Suprapubic skin (tissue), 4 donors: ENCODE measurements at places on chromosomes 5 and 9.

DNA sequence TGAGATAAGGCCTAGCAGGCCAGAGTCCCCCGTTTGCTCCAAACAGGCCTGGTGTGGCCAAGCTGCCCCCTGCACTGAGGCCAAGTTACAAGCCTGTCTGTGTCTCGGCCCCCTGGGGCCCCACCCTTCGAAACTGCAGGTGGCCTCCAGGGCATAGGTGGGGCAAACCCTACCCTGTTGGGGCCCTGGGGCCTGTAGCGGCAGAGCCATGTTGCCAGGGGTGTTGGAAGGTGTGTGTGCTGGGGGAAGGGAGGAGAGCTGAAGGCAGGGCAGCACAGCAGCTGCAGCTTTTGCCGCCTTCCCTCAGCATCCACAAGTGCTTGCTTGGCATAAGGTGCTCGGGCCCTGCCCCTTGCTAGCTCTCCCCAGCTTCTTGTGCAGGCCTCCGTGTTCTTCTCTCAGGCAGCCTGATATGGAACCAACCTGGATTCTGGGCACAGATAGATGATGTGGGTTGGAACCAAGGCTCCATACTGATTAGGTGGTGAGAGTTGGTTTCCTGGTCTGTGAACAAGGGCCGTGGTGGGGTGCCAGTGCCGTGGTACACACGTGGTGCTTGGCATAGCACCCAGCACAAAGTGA, 12.7 kb downstream of the IRF1 start:
- no peak for DNase-seq

- DNase-seq: no peak
These were observed 89.2 kb upstream of the GAS1 start for GRCh38 chr9:87036506-87036905.

- DNase-seq: no peak
These were observed 20.2 kb downstream of the OCLN start for GRCh38 chr5:69512740-69513260.

- no peak for DNase-seq
These were observed 221.1 kb downstream of the CDK5RAP2 start for GRCh38 chr9:120358877-120359276.

- no peak for DNase-seq
These were observed 281.2 kb downstream of the BRINP1 start for GRCh38 chr9:119088002-119088547.

DNA sequence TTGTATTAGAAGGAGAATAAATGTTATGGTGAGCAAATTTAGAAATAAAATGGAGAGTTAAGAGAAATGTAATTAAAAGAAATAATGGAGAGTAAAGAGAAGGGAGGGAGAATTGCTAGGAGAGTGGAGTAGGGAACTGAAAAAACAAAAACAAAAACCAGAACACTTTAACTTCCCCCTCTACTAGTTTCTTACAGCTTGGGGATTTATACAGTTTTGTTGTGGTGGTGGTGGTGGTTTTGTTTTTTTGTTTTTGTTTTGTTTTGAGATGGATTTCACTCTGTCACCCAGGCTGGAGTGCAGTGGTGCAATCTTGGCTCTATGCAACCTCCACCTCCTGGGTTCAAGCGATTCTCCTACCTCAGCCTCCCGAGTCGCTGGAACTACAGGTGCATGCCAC, 322.4 kb downstream of the TMEM167A start:
- no peak for DNase-seq

- DNase-seq: no peak
These were observed 96.6 kb downstream of the CYFIP2 start for GRCh38 chr5:157362502-157362901.

GRCh38 chr5:96125231-96125891, 163.7 kb upstream of the ELL2 start:
- DNase-seq: no peak

- DNase-seq: no peak
These were observed 8.5 kb downstream of the RNF44 start for GRCh38 chr5:176528761-176529115.

- no peak for DNase-seq
These were observed 566.1 kb downstream of the PDE4D start for GRCh38 chr5:59327191-59327980.

DNA sequence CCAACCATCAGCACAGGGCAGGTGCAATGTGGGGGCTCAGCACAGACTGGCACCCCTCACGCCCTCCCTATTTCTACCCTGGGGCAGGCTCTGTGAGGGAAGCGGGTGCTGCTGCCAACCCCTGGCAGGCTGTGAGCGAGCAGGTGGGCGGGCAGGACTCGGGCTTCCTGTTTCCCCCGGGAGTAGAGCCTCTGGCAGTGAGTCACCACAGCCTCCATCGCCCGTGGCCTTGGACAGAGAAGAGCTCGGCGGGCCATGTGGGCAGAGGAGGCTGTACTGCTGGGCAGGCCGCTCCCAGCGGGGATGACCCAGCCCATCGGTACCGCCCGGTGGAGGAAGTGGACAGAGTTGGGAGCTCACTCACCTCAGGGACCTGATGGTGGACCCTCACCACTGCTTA, 16.6 kb downstream of the KCNT1 start:
- DNase-seq: no peak

GRCh38 chr5:146762830-146763229, 115.7 kb downstream of the PPP2R2B start:
- DNase-seq: no peak

DNA sequence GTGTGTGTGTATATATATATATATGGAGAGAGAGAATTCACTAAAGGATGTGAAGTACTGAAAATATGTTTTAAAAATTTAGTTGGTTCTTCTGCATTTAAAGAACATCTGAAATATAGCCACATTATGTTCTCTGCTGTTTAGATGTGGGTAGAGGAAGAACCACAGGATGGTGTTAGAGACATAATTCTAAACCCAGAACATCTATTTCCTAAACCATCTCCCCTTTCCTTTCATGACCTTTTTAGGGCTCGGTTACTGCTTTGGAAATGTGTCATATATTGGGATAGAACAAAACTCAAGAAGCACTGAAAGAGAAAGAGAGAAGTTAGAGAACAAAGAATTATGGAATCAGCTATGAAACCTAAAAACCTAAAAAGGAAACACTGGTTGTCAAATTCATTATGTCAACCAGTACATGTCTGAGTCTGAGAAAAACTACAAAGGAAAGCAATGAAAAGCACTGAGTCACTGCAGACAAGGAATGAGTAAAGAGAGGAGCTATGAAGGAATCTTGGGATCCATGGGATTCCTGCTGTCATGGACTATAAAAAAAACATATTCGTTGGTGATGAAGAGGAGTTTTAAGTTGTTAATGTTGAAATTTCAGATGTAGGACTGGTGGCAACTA, 28.4 kb downstream of the SLC12A2 start:
- no peak for DNase-seq

DNA sequence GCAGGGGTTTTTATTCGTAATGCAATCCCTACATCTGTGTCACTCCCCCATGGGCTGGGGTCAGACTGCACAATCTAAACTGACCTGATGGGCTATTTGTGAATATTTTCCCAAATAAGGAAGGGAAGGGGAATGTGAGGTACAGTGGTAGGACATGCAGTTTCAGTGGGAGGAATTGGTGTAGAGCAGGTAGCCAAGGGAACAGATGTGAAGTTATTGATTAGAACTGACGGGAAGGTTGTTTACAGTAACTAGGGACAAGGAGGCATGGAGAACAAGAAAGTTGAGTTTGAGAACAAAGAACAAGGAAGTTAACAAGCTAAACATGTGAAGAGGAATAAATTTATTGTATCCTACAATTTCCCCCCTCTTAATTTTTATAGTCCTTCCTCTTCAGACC, 104.8 kb downstream of the CFAP95 start:
- no peak for DNase-seq

GRCh38 chr5:65034029-65034812, 265.5 kb downstream of the CWC27 start:
- DNase-seq: no peak

GRCh38 chr9:116693233-116693731, 6.2 kb downstream of the TRIM32 start:
- no peak for DNase-seq

DNA sequence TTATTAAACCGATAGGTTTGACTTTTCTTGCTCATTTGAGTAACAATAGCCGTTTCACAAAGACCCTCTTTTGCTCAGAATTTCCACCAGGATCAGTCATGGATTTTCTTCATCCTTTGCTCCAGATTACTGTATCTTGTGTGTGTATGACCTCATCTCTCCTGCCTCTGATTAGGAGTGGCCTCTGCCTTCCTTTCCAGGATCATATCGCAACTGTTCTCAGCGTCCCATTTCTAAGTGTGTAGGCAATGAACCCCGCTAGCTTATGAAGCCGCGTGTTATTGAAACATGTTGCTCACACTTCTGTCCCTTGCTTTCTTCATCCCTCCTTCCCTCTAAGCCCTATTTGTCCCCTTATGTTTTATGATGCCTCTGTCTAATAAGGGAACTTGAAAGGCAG, 169.8 kb upstream of the RPS23 start:
- no peak for DNase-seq

- DNase-seq: no peak
These were observed 984.5 kb upstream of the CDH18 start for GRCh38 chr5:20972419-20972925.

GRCh38 chr5:73199671-73200070, 26.7 kb downstream of the TMEM174 start:
- DNase-seq: no peak

GRCh38 chr9:22134390-22134789, 125.3 kb upstream of the CDKN2B start:
- no peak for DNase-seq

- DNase-seq: no peak
These were observed 95.5 kb downstream of the PDE8B start for GRCh38 chr5:77305956-77306355.

DNA sequence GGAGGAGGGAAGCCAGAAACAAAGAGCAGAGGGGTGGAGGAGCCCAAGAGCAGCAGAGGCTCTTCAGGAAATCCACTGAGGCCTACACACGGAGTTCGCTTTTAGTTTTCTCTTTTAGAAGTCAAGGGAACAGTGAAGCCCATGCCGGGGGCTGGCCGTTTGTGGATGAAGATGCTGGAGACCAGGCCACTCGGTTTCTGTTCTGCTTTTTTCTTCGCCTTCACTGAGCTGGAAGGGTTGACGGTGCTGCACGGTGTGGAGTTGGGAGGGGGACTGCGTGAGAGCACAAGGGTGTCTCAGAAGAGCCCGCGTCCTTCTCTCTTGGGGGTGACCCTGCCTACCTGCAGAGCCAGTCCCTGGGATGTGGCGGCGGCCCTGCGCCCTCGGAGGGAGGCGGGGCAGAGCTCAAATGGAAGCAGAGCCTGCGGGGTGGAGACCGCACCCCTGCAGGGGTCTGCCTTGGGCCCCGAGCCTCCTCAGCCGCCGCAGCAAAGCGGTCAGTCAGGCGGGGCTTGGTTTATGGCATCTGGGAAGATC, 68.5 kb upstream of the CACNA1B start:
- DNase-seq: no peak

GRCh38 chr5:164636456-164636855, 1131.0 kb downstream of the MAT2B start:
- no peak for DNase-seq

- DNase-seq: no peak
These were observed 20.9 kb upstream of the BOD1 start for GRCh38 chr5:173637340-173637739.

GRCh38 chr9:69071059-69071458, 35.5 kb downstream of the FXN start:
- DNase-seq: no peak

DNA sequence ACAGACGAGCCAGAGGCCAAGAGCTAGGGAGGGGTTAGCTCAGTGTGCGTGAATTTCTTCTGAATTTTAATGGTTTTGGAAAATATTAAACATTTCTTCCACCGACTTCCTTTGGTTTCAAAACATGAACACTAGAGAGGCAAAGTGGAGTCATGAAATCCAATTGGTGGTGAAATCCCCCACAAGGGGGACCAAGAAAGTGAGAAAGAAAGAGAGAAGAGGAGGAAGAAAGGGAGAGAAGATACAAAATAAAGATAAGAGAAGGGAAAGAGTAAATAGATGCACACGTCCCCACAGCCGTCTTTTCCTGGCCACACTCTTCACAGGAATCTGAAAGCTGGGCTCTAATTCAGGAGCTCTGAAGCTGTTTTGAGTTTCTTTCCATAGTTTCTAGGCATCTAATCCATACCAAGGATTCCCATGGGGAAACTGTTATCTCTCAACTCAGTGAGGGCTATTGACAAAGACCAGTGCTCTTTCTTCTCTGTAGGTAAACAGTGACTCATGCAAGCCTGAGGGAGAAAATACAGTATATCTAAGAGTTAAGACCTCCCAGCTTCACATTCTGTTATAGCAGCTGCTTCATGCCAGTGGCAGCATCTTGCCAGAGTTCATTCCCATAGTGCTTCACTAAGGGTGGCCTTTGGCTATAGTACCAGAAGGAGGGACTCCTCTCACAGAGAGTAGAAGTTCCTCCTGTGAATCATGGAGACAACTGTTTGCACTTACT, 115.8 kb upstream of the LIFR start:
- no peak for DNase-seq

DNA sequence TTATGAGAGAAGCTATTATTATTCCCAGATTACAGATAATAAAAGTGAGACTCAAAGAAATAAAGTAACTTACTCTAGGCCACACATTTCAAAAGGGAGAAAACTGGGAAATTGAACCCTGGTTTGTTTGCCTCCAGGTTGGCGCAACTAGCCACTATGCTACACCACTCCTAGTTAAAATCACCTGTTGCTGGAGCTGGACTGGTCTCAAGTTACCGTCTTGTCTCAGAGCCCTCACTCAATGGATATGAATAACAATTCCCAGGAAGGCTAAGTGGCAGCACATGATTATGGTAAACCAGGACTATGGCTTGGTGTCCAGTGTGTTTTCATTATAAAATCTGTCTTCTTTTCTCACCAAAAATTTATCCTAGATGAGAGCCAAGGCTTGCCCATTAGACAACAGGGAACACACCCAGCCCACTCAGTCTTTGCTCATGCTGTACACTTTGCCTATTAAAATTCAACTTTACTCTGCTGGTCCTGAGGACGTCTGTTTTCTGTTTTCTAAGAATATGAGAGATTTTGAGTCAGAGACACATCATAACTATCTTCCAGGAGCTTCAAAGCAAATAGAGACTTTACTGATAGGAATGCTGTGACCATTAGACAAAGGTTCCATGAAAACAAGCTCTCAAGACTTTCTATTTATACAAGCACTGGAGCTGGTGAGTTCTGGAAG, 58.1 kb downstream of the ADRB2 start:
- no peak for DNase-seq

GRCh38 chr9:17402309-17402708, 176.6 kb upstream of the SH3GL2 start:
- no peak for DNase-seq

GRCh38 chr5:146852089-146852488, 26.5 kb downstream of the PPP2R2B start:
- no peak for DNase-seq
